Left renal cortex interstitium (tissue), 4 donors: ENCODE measurements at places on chromosomes 1 and 21.

GRCh38 chr1:174939775-174940545 is 59.8 kb upstream of the CACYBP start:
- DNase-seq: no peak

DNA sequence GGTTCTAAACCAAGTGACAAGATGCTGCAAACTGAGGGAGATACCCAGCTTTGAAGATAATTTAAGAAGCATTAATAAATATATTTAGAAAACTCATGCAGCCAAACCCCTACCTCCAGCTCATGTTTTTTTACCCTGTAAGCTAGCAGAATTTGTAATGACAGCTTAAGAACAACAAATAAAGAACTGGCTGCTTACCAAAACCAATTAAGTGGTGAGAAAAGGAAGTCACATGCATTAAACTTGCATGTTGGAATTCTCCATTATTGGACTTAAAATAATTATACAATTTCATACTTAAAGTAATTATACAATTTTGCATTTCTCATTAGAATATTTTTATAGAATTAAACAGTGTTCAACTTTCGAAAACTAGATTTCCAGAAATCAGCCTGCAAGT is 75.6 kb upstream of the CNIH3 start:
- no peak for DNase-seq

DNA sequence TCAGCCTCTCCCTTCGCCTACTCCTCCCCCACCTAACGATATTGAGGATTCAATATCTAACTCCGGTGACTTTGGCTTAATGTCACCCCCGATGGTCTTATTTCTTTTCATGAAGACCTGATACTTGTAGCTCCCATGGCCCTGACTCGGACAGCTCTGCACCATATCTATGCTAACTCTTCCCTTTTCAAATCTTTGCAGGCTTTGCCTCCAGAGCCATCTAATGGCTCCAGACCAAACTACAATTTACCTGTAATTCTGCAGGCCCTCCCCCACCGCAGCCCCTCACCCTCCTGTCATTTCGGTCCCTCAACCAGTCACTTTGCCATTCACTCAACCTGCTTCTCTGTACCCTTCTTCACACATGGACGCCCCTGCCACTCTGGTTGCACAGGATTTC is 7.9 kb upstream of the GSTM5 start:
- no peak for DNase-seq

- no peak for DNase-seq
Measured at GRCh38 chr1:25107643-25108010, 124.7 kb downstream of the SYF2 start.

GRCh38 chr1:97046765-97047420 is 325.3 kb downstream of the PTBP2 start:
- no peak for DNase-seq

DNA sequence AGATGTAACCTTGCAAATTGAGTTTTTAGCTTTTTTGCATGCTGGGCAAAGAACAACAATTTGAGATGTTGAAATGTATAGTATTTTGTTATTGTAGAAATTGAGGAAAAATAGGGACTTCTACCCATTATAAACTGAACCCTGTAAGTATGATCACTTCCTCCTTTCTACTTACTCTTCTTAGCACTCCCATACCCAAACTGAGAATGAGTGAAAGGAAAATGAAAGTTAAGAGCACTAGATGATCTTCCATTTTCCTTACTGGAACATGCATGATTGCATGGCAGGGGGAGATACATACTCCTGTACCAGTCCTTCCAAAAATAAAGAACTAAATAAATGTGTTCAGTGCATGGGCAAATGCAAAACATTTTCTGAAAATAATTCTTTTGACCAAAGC is 107.4 kb upstream of the KIAA1614 start:
- DNase-seq: no peak

GRCh38 chr1:220915117-220915440 is 35.8 kb downstream of the HLX start:
- no peak for DNase-seq

GRCh38 chr1:229191066-229191674 is 79.7 kb upstream of the RAB4A start:
- no peak for DNase-seq

DNA sequence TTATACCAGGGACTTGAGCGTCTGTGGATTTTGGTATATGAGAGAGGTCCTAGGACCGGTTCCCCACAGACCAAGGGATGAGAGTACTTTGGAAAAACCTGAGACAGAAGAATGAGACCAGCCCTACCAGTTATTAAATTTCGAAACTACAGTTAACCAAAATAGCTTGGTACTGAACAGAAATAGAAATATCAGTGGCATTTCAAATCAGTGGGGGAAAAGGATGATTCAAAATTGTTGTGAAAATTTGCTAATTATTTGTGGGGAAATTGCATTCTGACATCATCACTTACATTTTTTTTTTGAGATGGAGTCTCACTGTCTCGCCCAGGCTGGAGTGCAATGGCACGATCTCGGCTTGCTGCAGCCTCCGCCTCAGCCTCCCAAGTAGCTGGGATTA is 8.2 kb downstream of the EXOC8 start:
- no peak for DNase-seq

- no peak for DNase-seq
Measured at GRCh38 chr1:156217871-156218270, 5.1 kb downstream of the PMF1 start.

DNA sequence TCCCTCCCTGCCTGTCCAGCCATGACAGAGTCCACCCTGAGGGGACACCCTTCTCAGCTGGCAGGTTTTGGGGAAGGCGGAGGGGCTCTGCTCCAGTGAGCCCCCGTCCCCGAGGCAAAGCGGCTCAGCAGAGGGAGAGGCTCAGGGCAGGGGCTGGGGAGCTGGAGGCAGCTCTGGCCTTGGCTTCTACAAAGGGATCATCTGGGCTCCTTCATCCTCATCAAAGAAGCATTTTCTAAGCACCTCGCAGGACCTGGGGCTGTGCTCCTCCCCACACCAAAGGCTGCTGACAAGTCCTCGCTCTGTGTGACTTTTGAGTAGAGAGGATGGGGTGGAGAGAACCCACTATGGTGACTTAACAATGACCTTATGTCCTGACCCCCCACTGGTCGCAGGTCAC is 21.0 kb upstream of the CLSTN1 start:
- DNase-seq: no peak

DNA sequence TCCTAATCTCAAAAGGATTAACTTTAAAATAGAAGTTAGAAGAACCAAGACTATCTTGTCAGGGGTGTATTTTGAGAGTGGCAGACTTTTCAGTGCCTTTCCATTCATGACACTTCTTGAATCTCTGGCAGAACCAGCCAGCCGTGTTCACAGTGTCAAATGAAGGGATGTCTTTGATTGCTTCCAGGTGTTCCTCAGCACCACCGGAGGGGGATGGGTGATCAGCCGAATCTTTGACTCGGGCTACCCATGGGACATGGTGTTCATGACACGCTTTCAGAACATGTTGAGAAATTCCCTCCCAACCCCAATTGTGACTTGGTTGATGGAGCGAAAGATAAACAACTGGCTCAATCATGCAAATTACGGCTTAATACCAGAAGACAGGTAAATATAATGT is 32.3 kb downstream of the FMO1 start:
- DNase-seq: no peak

- no peak for DNase-seq
Measured at GRCh38 chr1:61054601-61054993, 27.8 kb upstream of the NFIA start.

- no peak for DNase-seq
Measured at GRCh38 chr1:17563494-17564281, 24.2 kb downstream of the ARHGEF10L start.

DNA sequence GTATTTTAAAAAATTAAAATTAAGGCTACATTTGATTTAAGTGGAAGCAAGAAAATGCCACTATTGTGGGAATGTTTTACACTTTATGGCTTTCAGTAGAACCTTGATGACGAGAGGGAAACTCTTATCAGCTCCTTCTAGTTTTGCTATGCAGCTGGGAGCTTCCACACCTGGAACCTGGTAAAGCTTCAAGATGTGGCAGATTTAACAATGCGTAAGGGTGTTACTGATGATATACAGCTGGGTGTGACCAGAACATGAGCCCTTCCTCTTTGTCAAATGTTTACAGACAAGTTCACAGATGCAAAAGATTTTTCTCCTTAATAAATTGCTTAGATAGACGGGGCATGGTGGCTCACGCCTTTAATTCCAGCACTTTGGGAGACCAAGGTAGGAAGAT is 20.3 kb downstream of the TTC13 start:
- no peak for DNase-seq

DNA sequence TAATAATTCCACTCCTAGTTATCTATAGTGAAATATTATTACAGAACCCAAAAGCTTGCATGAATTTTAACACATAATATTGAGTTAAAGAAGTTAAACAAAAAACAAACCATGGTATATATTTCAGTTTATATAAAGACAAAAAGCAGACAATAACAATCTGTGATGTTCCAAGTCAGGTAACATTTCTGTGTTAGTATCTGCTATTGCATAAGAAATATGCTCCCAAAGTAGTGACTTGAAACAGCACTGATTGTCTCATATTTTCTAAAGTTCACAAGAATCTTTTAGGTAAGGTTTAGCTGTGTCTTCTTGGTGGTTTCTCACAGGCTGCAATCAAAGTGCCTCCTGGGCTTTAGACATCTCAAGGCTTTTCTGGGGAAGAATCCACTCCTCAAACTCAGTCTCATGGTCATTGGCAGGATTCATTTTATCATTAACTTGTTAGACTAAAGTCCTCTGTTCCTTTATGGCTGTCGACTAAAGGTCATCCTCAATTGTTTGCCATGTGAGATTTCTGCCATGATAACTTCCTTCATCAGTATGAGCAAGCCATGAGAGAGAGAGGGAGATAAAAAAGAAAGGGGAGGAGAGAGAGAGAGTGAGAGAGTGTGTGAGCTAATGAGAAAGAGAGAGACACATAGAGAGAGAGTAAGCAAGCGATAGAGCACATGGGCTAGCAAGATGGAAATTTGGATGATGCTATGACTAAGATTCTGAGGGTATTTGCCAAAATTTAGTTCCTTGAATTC is 19.9 kb downstream of the GBP1 start:
- DNase-seq: no peak

DNA sequence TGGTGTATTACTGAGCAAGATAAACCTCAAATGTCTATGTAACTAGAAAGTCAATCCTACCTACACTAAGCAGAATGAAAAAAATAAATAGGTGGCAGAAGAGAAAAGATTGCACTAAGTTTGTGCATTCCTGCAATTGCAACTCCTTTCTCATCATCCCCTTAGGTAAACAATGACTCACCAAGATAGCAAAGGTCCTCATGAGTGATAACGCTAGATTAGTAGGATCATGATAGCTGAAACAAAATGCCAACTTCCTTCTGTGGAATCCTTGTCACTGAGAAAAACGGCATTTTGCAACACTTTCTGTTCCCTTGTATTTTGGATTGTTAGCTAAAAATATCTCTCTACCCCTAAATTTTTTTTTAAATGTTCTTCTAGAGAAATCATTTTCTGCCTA is 20.0 kb upstream of the FCER1A start:
- no peak for DNase-seq
